ENCODE measurements at places on chromosomes 7 and 10.
A peak's percentile ranks its signal among the peaks of the same experiment; 100 is the strongest.

GRCh38 chr10:57950442-57950974 is 317.2 kb downstream of the IPMK start:
- no peak for DNase-seq

DNA sequence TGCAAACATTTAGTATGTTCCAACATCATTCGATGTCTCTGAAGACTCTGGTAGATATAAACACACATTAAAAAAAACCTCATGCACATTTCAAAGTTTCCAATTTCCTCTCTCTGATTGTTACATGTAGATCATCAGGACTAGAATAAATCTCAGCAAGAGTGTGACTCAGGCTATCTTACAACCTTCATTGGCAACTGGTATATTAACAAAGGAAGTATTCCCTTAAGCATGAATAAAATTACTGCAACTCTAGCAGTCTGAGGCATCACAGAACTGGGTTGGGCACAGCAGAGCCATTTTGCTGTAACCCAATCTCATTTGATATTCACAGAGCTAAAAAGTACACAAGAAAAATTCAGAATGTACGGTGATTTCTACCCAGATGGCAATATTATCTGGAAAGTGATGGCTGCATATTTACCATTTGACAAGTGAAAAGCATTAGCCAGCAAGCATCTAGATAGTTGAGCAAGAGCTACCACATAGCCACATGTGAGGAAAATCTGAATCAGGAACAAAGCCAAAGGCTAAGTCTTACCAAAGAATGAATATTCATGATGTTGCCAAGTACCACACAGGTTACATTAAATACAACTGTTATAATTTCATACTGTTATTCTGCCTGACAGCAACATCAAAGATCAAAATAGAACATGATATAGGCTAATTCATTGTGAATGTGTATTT is 232.2 kb downstream of the CRPPA start:
- peak; percentile 70 for DNase-seq

GRCh38 chr10:75857269-75857846 is 425.9 kb downstream of the LRMDA start:
- DNase-seq, result no peak

DNA sequence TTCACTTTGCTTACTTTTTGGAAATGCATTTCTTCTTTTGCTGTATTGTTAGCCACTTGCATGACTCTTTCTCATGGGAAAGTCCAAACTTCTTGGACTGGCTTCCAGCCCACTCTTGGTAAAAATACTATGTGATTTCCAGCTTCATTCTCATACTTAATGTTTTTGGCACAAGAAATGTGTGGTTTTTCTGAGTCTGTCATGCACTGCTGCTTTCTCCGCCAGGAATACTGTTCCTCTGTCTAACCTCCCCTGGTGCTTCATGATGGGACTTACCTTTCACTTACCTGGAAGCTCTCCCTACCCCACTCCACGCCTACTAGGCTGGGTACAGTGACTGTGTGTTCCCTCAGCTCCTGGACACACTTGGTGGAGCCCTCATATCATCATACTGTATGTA is 18.7 kb downstream of the MGAM2 start:
- no peak for DNase-seq

DNA sequence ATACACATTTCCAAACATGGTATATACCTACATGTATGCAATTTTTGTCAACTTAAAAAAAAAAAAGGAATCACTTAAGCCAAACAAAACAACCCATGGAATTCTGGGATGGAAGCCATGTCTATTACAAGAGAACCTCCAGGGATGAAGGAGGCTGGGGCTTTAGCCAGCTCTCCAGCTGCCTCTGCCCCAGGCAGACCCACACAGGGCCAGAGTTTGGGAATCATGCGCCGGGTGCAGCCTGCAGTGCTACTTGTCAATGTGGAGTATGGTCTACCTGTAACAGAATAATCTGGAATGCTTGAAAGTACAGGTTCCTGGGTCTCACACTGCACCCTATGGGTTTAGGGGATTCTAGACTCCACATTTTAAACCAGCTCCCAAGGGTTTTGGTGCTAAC is 10.8 kb downstream of the ATP6V0E2 start:
- no peak for DNase-seq

DNA sequence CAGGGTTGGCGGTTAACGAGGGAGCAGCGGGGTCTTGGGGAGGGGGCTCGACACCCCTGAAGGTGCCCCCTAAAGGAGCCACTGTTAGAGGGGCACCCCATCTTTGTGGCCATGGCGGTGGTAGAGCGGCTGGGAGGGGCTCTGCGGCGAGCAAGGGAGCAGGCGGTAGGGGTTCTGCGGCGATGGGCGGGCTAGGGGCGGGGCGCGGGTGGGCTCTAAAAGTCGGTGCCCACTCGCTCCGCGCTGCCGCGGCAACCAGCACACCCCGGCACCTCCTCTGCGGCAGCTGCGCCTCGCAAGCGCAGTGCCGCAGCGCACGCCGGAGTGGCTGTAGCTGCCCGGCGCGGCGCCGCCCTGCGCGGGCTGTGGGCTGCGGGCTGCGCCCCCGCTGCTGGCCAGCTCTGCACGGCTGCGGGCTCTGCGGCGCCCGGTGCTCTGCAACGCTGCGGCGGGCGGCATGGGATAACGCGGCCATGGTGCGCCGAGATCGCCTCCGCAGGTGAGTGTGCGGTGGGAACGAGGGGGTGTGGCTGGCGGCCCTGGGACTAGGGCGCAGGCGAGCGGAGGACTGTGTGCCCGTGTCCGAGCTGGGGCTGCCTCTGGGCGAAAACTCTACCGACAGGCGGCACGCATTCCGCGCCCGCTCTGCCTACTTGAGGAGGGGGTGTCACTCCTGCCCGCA is at the start of gene MEST:
MEST (plus strand) TSS at position 245 of the 682 bp plus-strand sequence; CDS start at position 474, 229 bp downstream.
- peak; percentile 53 for DNase-seq

- peak; percentile 45 for DNase-seq
Measured at GRCh38 chr7:28738412-28738811, 219.7 kb downstream of the TRIL start.
